ENCODE measurements at places on chromosomes 2 and 18.

DNA sequence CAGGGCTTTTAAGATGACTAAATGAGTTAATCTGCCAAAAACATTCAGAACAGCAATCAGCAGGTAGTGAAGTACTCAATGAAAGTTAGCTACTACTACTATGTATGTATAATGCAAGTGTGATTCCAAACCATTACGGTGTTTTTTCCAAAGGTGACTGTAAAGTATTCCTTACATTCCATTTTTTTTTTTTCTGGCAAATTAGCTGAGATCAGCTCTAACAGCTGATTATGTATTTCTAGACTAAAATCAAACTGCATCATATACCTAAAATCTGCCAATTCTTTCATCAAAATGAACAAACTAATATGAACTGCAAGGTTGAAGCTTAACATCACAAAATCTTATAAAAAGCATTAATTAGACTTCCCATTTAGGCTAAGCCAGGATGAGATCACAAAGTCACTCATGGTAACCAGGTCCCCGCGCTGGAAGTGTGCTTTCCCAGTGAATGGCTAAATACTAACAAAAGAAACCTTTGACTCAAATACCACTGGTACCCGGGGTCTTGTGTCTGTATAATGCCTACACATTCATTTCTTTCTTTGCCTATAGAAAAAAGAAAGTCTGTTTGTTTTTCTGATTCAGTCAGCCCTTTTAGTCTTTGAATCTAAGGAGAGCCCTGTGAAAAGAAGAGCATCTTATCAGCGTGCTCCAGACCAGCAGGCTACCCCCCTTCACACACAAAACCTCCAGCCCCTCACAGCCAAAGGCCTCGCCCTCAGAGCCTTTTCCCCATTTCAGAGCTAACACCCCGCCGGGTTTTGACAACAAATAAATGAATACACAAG is 88.3 kb downstream of the RBMS1 start:
- DNase-seq = no peak

DNA sequence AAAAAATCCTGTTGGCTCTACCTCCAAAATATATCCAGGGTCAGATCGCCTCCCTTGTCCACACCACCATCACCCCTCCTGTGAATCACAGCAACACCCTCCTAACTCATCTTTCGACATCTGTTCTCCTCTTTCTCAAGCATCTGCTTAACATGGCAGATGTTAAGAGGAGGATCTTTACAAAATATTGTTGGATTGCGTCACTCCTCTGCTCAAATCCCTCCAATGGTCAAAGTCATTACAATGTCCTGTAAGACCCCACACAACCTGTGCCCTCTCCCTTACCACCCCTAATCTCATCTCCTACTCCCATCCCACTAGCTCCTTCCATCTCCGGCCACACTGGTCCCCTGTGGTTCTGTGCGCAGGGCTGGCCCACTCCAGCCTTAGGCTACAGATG is 36.8 kb upstream of the GBX2 start:
- no peak for DNase-seq

GRCh38 chr2:99509387-99509786 is 19.6 kb upstream of the REV1 start:
- DNase-seq = no peak

GRCh38 chr2:241228081-241228859 is 39.8 kb downstream of the ANO7 start:
- DNase-seq = no peak

- no peak for DNase-seq
Measured at GRCh38 chr2:159227467-159227866, 59.0 kb downstream of the WDSUB1 start.

- DNase-seq = peak; percentile 14
Measured at GRCh38 chr2:231123362-231123898, 1.4 kb downstream of the HTR2B start.

DNA sequence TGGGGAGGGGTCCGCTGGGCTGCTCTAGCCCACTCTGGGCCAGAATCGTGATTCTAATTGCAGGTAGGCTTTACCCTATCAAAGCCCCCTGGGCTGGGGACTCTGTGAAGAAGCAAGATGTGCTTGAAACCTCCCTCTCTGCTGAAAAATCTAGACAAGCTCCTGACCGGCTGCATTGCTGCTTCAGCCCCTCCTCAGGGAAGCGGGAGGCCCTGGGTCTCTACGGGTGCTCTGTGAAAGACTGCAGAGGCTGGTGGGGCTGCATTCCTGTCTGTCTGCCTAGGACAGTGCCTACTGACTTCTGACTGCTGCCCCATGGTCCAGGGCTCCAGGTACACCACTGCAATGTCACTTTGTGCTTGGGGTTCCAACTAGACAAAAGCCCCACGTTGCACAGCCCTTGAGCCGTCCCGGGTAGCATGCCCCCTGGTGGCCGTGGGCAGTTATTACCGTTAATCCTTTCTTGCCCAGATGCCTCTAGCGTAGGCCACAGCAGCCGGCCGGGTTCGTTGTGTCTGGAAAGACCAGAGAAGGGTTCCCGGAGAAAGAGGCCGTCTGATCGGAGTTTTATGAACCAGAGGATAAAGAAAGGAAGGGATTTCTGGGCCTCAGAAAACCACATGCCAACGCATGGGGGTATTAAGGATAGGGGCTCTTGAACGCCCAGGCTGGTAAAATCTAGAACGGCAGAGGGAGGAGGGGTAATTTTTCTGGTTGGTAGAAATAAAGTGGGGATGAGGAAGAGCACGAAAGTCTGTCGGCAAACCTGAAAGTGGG is 15.9 kb upstream of the C1QL2 start:
- DNase-seq = peak; percentile 56

GRCh38 chr2:42929546-42930024 is 137.2 kb upstream of the HAAO start:
- DNase-seq = no peak

- no peak for DNase-seq
Measured at GRCh38 chr18:31562726-31563125, 29.0 kb upstream of the TTR start.

DNA sequence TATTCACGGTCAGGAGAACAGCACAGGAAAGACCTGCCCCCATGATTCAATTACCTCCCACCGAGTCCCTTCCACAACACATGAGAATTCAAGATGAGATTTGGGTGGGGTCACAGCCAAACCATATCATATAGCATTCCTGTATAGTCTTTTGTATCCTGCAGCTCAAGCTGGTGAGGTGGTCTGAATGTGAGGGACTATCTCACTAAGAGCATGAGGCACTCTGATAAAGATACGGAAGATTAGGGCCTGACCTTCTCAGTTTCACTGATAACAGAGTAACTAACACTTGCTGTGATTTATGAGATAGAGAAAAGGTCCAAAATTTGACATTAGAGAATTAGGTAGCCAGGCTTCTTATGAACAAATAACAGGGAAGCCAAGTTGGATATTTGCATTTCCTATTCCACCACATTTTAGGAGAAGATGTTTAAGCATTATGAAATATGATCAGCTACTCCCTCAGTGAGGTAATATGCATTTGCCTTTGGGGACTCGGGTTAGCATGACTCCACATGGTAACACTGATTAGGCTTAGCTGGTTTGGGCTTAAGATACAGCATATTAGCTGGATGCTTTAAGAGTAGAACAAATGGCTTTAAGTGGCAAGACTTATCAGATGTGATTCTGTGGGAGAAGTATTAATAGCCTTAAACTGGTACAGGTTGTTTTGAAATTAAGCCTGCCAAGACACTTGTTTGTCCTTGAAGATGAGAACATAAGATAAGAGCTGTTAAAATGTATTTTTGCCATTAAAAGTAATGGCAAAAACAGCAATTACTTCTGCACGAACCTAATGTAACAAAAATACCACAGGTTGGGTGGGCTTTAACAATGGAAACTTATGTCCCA is 106.9 kb upstream of the MSTN start:
- no peak for DNase-seq

- no peak for DNase-seq
Measured at GRCh38 chr2:66446941-66447340, 12.0 kb downstream of the MEIS1 start.

DNA sequence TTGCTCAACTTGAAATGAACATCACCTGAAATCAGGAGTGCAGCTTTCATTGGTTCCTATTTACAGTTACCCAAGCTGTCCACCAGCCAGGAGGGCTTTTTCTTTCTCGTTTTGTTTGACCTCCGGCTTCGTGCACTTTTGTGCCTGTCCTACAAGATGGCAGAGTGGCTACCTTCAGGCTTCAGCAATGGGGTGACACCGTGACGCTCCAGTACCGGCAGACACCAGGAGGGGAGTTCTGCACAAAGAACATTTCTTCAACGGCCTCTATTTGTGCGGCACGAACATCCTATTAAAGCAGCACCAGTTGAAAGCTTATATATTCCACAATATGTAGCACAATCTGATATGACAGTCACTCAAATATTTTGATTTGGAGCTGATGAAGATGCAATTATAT is 18.3 kb downstream of the RNASEH1 start:
- DNase-seq = no peak

DNA sequence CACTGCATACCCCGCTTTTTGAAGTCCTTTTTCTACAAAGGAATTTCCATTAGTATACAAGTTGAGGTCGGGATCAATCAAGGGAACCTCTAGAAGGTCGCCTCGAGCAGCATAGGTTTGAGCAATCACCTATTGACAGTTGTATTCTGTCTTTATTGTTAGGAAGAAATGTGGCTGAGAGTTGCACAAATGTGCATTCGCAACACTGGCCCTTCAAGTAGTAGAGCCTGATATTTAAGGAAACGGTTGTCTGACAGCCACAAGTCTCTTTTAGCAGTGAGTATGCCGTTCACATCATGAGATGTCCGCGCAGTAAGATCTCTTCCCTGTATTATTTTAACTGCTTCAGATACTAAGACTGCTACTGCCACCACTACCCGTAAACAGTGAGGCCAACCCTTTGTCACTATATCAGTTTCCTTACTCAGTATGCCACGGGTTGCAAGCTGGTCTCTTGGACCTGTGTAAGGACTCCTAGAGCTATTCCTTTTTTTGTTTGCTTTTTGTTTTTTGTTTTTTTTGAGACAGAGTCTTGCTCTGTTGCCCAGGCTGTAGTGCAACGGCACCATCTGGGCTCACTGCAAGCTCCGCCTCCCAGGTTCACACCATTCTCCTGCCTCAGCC is 10.0 kb upstream of the STARD7 start:
- DNase-seq = no peak

- DNase-seq = peak; percentile 7
Measured at GRCh38 chr2:170052151-170052550, 125.8 kb upstream of the MYO3B start.

- DNase-seq = no peak
Measured at GRCh38 chr2:15763822-15764682, 172.4 kb downstream of the DDX1 start.

GRCh38 chr2:165791421-165792103 is 2.5 kb downstream of the GALNT3 start:
- peak; percentile 64 for DNase-seq

GRCh38 chr2:161245261-161245553 is 63.0 kb upstream of the PSMD14 start:
- no peak for DNase-seq

DNA sequence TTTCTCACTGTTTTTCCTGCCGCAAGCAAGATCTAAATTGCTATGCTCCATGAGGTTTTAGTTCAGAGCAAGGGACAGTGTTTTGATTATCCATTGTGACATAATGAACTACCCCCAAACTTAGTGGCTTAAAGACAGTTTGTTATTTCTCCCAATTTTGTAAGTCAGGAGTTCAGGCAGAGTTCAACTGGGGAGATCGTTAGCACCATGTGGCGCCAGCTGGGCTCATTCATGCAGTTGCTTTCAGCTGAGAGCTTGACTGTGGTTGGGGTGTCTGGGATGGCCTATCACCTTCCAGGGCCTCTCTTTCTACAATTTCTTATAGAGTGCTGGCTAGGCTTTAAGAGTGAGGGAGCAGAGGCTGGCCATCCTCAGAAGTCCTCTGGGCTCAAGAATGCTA is 382.9 kb upstream of the CELF4 start:
- DNase-seq = no peak

GRCh38 chr18:57242285-57242684 is 95.4 kb downstream of the BOD1L2 start:
- no peak for DNase-seq

GRCh38 chr2:233369462-233369861 is 15.2 kb downstream of the DGKD start:
- DNase-seq = no peak

DNA sequence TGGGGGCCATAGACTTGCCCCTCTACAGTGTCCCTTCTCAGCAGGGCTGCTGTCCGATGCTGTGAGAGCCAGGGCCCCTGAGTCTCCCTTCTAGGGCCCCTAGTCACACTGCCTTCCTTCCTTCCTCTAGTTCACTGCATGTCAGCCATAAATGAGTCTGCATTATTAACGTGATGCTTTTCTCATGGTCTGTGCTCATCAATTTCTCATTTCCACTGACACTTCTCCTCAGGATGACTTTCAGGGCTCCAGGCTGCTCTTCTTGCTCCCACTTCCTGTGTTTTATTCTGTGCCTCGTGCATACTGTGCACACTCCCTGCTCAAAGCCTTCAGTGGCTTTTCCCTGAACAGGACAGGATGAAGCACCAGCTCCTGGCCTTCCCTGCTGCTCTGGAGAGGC is 146.5 kb downstream of the FAM210A start:
- no peak for DNase-seq

GRCh38 chr18:5824370-5824984 is 70.8 kb downstream of the TMEM200C start:
- no peak for DNase-seq

DNA sequence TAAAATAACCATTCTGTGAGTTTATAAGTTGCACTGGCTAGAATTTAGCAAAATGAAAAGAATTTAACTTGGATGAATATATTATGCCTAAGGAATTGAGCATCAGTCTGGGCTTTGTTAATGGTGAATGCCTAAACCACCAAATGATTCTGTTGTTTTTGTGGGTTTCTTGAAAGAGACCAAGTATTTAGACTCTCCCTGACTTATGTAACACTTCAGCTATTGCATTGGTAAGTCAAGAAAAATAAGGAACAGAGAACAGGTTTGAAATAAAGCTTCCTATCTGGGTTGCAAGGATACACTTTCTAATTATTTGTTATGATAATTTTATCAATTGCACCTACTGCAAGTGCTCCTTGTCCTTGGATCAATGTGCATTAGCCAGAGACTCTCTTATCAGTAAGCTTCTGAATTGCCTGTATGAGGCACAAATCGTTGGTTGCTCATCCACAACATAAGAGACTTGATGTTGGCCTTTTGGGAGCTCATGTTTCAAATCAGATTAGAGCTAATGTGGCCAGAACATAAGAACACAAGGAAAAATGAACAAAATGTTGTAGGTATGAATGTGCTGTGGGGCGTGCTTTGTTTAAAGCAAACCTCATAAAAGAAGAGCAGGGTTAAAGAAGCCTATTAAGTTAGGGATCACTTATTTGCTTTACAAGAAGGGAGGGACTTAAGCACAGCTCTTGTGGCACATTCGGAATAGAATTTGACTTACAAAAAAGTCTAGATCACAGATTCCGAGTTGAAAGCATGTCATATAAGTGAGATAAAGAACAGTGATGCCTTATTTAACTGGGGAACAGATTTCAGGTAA is 37.2 kb downstream of the PRKCE start:
- no peak for DNase-seq

- no peak for DNase-seq
Measured at GRCh38 chr2:19888831-19889230, 13.0 kb downstream of the TTC32 start.

DNA sequence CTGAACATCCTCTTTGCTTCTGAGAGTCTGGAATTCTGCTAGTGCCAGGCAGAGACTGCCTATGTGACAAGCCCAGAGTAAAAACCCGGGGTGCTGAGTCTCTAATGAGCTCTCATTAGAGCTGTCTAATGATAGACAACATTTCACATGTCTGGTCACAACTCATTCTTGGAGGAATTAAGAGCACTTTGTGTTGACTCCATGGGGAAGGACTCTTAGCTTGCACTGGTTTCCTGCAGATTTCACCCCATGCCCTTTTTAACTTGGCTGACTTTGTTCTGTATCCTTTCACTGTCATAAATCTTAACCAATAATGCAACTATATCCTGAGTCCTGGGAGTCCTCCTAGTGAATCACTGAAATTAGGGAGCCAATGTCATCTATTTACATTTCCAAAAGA is 33.5 kb downstream of the FBXO15 start:
- no peak for DNase-seq
